Stimulated activated CD8-positive, alpha-beta memory T cell treated with anti-CD3 and anti-CD28 coated beads, Interleukin-2, amount 100 ng/mL, for 48 hours (primary cell): ENCODE measurements at places on chromosomes 6 and 20.

GRCh38 chr6:3844097-3844463 is 5.1 kb upstream of the FAM50B start:
- no peak for DNase-seq

DNA sequence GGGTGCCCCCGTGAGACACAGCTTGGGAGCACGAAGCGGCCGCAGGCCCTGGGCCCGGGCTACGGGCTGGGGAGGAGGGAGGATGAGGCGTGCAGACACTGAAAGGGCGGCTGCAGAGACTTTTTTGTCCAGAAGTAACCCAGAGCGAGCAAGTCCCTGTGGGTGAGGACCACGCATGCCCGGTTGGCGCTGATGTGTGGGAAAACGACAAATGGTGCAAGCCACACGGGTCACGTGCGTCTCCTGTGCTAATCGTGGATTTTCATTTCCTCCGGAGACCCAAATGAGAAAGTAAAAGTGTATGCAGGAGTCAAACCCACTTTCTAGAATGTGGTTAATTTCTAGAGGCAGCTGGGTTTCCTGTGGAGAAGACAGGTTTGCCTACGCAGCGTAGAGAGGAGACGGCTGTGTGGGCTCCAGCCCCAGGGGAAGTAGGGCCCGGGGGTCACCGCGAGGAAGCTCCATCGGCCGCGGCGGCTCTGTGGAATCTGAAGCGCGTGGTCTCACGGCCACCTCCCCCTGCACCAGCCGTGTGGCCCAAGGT is 19.0 kb downstream of the DLL1 start:
- DNase-seq: no peak

DNA sequence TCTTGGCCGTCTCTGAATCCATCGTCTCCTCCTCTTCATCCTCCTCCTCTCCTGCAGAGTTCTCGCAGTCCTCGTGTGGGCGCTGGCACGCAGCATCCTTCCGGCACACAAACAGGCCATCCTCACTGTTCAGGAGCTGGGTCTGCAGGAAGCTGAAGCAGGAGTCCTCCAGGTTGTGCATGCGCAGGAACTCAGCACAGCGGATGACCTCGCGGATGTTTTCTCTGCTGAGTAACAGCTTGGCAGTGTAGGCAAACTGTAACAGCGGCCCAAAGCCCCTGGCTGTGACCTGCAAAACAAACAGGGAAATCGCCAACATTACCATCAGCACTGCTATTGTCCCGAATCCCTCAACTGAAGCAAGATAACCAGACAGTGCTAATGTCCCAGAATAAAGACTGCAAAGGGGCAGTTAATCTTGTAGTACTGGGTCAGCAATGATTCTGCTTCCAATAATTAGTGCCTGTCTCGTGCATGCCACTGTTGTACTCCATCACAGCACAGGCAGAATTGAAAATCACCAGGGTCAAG is 57.4 kb downstream of the GJA10 start:
- no peak for DNase-seq

GRCh38 chr6:148544421-148544820 is 201.8 kb downstream of the SASH1 start:
- DNase-seq: no peak
